ENCODE measurements at places on chromosomes 7 and 10.

GRCh38 chr10:34098821-34099567 is 716.1 kb downstream of the PARD3 start:
- no peak for DNase-seq

- no peak for DNase-seq
Measured at GRCh38 chr7:133971625-133972024, 155.5 kb upstream of the LRGUK start.

DNA sequence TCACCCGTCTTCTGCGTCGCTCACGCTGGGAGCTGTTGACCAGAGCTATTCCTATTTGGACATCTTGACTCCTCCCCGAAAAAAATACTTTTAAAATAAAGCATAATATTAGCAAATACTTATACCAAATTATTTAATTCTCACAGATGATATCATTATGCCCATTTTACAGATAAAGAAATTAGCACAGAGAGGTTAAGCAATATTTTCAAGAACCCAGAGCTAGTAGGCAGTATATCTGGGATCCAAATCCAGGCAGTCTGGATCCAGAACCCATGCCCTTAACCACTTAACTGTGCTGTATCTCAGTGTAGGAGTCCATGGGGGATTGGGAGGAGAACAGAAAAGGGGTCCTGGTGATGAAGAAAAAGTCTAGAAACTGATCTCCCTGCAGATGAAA is 6.1 kb downstream of the IQUB start:
- no peak for DNase-seq

- DNase-seq = no peak
Measured at GRCh38 chr7:93014410-93014809, 103.4 kb downstream of the SAMD9 start.

DNA sequence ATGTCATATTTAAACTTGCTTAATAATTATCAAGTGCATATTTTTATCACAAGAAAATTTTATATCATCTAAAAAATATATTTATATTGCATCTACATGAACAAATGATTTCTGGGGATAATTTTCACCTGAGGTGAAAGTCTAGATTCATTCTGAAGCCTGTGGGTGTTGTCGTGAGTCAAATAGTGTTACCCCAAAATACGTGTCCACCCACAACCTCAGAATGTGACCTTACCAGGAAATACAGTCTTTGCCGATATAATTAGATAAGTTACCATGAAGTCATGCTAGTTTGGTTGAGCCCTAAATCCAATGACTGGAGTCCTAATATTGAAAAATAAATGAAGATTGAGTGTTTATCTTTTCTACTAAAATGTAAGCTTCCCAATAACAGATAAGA is 203.0 kb upstream of the MDFIC start:
- DNase-seq = no peak

- DNase-seq = no peak
Measured at GRCh38 chr10:12465385-12466136, 116.2 kb downstream of the CAMK1D start.
